CD8-positive, alpha-beta memory T cell (primary cell): ENCODE measurements at places on chromosomes 16 and 17. TPM values are rescaled to one million over a fixed set of nuclear protein-coding genes. Genes with fewer than 3 reads are reported as not detected.

The DNAH9 gene
- not detected for total RNA-seq

The MYH2 gene
- total RNA-seq = not detected

The WFIKKN1 gene
- total RNA-seq = 0.22 TPM

- no peak for DNase-seq
Measured at GRCh38 chr17:178292-179065, 3.0 kb downstream of the DOC2B start.

DNA sequence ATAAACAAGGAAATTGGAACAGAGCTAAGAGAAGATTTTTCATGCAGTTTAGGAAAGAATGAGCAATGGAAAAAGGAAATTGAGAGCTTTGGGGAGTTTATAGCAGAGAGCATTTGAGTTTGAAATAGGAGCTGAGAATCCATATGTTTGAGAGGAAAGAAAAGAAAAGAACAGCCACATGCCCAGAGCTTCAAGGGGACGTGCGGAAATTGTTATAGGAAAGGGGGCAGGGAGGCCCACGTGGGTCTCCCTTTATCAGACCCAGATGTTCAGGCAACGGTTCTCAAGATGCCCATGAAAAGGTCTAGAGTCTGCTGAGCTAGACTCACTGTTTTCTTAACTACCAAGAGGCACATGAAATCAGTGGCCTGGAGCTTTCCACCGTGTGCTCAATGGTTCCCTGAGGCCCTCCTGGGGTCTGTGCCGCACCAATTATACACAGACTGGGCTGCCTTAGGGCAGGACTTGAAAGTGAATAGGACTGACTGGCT lies 31.2 kb downstream of the CHD9 start:
- DNase-seq = no peak
